ENCODE measurements at places on chromosomes 5 and 9.

GRCh38 chr5:141532726-141533125 is 43.8 kb downstream of the PCDHGC5 start:
- no peak for DNase-seq

- DNase-seq = no peak
Observed at GRCh38 chr9:107869111-107869510, 379.5 kb upstream of the KLF4 start.

DNA sequence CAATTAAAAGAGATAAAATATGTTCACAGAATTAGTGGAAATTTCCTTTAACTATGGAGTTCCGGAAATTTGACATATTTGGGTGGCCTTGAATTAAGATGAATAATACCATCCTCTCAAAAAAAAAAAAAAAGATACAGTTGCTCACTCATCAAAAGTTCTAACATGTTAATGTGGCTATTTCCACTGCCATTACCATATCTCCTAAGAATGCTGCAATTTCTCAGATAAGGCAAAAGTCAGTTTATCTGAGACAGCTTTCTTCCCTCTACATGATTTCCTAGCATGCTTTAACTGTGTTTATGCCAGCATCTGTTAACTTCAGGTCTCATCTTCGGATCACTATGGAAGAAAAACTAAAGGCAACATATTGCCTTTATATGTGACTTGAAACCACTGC is 2.6 kb downstream of the FASTKD3 start:
- DNase-seq = no peak

GRCh38 chr9:2157277-2158110 is 142.3 kb downstream of the SMARCA2 start:
- DNase-seq = no peak

GRCh38 chr5:93406971-93407401 is 174.0 kb downstream of the NR2F1-AS1 start:
- no peak for DNase-seq

- DNase-seq = no peak
Observed at GRCh38 chr9:129336130-129336528, 158.1 kb upstream of the IER5L start.

DNA sequence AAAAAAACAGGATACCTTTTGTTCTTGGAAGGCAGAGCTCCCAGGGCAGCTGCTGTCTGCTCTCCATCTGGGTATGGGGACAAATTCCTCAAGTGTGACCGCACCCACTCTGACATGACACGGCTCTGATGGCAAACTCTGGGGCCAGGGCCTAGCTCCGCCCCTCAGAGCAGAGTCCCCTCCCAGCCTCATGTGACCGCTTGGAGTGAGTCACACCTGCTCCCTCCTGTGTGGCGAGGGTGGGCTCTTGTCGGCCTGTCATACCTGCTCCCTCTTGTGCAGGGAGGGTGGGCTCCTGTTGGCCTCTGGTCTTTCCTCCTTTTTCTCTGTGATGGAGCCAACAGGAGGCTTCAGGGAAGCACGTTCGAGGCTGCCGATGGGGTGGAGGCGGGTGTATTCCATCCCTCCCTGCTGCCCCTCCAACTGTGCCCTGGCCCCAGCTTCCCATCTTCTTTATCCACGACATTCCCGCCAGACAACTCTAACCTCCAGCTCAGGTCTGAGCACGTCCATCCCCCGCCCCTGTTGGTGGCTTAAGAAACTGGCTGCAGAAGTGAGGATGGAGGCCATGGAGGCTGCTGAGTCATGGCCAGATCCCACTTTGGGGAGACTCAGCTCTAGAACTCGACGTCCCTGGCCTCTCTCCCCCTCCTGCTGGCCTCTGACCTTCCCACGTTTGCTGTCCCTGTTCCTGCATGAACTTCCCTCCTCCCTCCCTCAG is 65.3 kb downstream of the OLFM1 start:
- no peak for DNase-seq

- DNase-seq = no peak
Observed at GRCh38 chr9:32487981-32488380, 38.0 kb downstream of the RIGI start.

DNA sequence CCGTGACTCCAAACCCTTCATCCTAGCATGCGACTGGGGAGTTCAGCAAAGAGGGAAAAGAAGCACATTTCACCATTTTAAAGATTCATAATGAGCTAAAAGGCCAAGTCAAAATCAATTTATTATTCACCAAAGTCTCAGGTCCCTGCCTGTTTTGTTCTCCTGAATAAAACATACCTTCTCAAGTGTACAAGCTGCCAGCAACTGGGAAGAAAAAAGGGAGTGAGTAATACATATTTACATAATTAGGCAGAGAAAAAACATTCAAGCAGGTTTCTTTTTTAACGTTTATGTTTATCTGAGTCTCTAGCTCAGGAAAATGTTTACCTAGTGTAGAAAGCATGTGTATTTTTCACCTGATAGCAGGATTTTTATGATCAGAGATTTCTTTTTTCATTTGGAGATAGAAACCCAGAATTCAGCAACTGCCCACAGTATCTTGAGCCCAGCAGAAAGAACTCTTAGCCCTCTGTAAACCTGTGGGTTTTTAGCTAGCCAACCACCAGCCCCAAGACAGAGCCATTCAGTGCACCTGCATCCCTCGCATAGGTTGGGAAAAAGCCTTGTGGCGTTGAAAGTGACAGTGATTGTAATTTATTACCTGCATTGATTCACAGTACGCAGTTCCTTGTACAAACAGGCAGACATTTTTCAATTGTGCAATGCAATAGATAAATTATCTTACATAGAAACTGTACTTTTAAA is 117.9 kb upstream of the GRIA1 start:
- no peak for DNase-seq

DNA sequence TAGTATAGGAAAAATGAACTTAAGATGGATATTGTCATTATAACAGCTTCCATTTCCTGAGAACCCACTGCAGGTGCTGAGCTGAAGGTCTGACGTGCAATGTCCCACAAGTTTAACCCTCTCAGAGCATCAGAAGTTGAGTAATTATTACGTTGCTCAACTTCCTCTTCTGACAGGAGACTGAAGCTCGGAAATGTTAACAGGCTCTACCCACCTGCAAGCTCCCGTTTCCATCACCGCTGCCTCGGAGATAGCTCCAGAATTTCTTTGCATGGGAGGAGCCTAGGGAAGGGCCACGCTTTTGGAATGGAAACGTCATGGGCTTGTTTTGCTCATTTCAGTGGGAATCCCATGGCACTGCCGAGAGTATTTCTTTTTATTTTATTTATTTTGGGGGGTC is 1.0 kb upstream of the NTMT1 start:
- no peak for DNase-seq

GRCh38 chr5:96922499-96923244 is 13.2 kb upstream of the LNPEP start:
- no peak for DNase-seq

DNA sequence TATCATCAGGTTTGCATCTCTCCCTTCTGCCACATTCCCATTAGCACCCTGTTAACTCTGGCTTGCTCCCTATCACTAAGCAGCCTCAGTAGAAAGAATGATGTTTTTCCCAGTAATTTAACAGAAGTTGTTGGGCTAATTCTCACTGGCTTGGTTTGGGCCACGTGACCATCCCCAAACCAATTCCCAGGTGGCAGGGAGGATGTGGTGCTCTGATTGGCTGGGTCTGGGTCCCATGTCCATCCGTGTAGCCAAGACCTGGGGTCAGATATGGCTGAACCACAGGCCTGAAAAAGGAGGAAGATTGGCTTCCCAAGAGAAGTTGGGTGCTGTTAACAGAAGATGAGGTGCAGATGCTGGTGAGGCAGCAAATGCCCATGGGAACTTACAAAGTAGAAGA is 122.0 kb downstream of the BOD1 start:
- no peak for DNase-seq

- no peak for DNase-seq
Observed at GRCh38 chr5:123949807-123950340, 437.9 kb downstream of the CSNK1G3 start.

DNA sequence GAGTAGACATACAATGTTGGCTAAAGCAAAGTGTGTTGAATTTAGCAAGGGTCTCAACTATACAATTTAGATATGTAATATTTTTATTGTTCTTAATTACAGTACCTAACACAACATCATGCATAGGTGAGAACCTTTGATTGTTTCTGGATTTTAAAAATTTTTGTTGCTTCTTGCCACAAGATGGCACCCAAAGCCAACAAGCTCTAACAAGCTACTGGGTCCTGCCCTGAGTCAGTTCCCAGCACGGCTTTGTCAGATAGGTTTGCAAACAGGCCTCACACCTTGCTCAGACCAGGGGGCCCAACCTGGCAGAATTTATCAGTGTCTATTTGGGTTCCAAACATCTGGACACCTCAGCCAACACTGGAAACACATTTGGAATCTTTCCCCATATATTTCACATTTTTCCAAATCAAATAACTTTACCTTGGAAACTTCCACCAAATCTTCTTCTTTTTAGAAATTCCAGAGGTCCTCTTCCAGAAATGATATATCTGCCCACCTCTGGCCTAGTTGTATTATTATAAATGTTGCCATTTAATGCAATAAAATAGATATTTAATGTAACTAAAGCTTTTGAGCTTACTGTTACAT is 49.5 kb upstream of the EGFLAM start:
- DNase-seq = peak; percentile 32

- no peak for DNase-seq
Observed at GRCh38 chr9:116809656-116810055, 122.6 kb downstream of the TRIM32 start.
